Mesothelial cell of epicardium (in vitro differentiated cells): ENCODE measurements at places on chromosomes 4 and X. TPM values are rescaled to one million over a fixed set of nuclear protein-coding genes. Genes with fewer than 3 reads are reported as not detected.
A peak's percentile ranks its signal among the peaks of the same experiment; 100 is the strongest.

DNA sequence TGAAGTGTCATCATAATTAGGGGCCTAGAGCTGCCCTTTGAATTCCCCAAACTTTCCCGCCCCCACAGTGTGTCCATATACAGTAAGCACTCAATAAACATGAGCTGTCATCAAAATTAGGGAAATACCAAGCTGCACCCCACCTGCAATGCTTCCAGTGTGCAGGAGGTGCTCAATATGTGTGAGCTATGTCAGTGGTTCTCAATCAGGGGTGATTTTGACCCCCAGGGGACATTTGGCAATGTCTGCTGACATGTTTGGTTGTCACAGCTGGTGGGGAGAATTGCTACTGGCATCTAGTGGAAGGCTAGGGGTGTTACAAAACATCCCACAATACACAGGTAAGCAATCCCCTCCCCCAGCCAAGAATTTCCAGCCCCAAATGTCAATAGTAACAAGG is 748 bp downstream of the CFP start:
- H3K4me1 ChIP-seq, result no peaks in the 10 kb centered on the region
- H3K27me3 ChIP-seq, result peaks cover 6% of the 10 kb centered on the region
- no peak for DNase-seq
- no peaks in the 10 kb centered on the region for H3K36me3 ChIP-seq

- H3K4me1 ChIP-seq, result no peaks in the 10 kb centered on the region
- no peak overlapping the region for H3K27ac ChIP-seq
- no peak overlapping the region for H3K4me3 ChIP-seq
- H3K27me3 ChIP-seq, result peaks cover 43% of the 10 kb centered on the region
- DNase-seq, result no peak
- H3K36me3 ChIP-seq, result no peaks in the 10 kb centered on the region
Measured at GRCh38 chr4:15784959-15785634, 7.0 kb downstream of the CD38 start.

DNA sequence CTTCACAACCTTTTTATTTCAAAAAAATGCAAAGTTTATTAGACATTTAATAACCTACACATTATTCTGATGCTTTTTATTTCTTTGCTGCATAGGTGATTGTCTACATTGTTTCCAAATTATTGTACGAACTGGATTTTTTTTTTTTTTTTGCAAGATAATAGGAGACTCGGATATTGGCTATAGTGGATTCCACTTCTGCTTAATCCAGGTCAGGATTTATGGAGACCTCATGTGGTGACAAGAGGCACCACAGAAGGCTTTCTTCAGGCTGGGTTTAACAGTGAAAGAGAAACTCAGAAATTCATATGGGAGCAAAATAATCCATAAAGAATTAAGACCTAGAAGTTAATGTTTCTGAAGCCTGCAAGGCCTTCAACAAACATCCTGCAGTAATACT is 2.4 kb upstream of the SLIT2 start:
- H3K4me1 ChIP-seq, result peaks cover 37% of the 10 kb centered on the region
- no peaks in the 10 kb centered on the region for H3K36me3 ChIP-seq
- H3K27me3 ChIP-seq, result peaks cover 14% of the 10 kb centered on the region
- no peak overlapping the region for H3K4me3 ChIP-seq
- no peak for DNase-seq
- no peak overlapping the region for H3K27ac ChIP-seq

DNA sequence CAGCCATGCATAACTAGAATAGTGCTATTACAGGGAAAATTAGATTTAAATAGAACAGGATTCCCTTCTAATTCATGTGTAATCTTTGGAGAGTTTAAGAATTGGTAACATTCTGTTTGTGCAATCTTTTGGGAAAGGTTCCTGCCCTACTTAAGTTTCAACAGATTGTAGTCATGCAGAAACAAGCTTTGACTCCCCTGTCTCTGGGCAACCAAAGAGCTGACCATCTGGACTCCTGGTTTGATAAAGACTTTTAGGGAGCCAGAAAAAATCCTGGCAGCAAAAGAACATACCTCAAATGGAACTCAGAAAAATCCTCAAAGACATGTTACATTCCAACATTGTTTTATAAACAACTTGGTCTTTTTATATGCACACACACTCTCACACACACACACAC is 191.1 kb upstream of the NEIL3 start:
- H3K4me3 ChIP-seq, result no peak overlapping the region
- no peak overlapping the region for H3K27ac ChIP-seq
- no peak for DNase-seq
- peaks cover 2% of the 10 kb centered on the region for H3K36me3 ChIP-seq
- H3K4me1 ChIP-seq, result peaks cover 5% of the 10 kb centered on the region
- H3K27me3 ChIP-seq, result no peaks in the 10 kb centered on the region

DNA sequence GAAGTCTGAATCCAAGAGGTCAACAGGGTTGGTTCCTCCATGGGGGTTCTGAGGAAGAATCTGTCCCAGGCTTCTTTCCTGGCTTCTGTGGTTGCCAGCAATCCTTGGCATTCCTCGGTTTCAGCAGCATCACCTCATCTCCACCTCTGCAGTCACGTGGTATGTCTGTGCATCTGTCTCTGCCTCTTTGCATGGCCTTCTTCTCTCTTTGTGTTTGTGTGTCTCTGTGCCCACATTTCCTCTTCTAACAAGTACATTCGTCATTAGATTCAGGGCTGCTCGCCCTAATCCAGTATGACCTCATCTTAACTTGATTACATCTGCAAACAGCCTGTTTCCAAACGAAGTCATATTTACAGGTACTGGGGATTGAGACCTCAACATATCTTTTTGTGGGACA is 114.0 kb downstream of the BCOR start:
- H3K27ac ChIP-seq, result no peak overlapping the region
- no peak overlapping the region for H3K4me3 ChIP-seq
- no peak for DNase-seq
- peaks cover 9% of the 10 kb centered on the region for H3K4me1 ChIP-seq
- H3K36me3 ChIP-seq, result no peaks in the 10 kb centered on the region

DNA sequence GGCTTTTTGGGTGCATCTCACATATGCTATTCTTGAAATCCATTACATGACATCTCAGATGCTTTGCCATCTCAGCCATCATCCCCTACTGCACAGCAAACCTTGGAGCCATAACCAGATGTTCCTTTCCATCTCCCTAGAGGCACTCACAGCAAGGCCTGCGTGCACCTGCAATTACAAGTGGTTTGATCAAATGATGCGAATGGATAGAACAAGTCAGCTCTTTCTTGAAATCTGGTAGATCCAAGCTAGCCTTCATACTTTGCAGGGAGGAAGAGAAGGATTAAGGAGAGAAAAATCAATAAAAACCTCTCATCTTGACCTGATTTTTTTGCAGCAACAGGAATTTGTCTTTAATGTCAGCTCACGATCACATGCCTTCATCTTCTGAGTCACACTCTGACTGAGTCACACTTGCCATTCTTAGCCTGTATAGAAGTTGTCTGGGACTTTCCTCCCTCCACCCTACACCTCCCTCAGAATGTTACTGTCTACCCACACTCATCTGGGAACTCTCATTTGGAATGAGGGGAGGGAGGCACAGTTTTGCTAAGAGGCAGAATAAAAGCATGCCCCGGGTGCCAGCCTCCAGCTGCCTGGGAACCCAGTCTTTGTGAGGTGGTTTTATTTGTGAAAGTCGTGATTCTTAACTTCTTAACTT is 11.9 kb upstream of the TRIML1 start:
- H3K27ac ChIP-seq, result no peak overlapping the region
- no peak overlapping the region for H3K4me3 ChIP-seq
- DNase-seq, result no peak
- no peaks in the 10 kb centered on the region for H3K4me1 ChIP-seq
- H3K36me3 ChIP-seq, result no peaks in the 10 kb centered on the region

GRCh38 chr4:143618811-143619210 is 81.7 kb downstream of the FREM3 start:
- H3K36me3 ChIP-seq, result no peaks in the 10 kb centered on the region
- H3K27me3 ChIP-seq, result peaks cover 15% of the 10 kb centered on the region
- H3K4me1 ChIP-seq, result no peaks in the 10 kb centered on the region
- no peak overlapping the region for H3K27ac ChIP-seq
- DNase-seq, result no peak

- no peak overlapping the region for H3K27ac ChIP-seq
- no peaks in the 10 kb centered on the region for H3K27me3 ChIP-seq
- DNase-seq, result no peak
- peaks cover 8% of the 10 kb centered on the region for H3K4me1 ChIP-seq
Measured at GRCh38 chrX:12967711-12968465, 7.0 kb upstream of the TMSB4X start.

DNA sequence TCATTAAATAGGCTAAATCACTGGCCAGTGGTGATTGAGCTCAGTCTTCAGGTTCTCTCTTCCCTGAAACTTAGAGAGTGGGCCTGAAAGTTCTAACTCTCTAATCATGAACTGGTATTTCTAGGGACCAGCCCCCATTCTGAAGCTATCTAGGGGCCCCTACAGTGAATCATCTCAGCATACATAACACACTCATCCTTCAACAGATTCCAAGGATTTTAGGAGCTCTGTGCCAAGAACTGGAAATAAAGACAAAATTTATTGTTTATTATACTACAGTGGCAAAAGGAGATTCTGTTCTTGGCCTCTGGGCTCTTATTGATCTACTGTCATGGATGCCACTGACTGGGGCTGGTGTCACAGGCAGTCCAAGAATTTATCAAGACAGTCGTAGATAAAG is 263.8 kb upstream of the IGFBP7 start:
- no peaks in the 10 kb centered on the region for H3K27me3 ChIP-seq
- no peaks in the 10 kb centered on the region for H3K36me3 ChIP-seq
- no peak overlapping the region for H3K4me3 ChIP-seq
- DNase-seq, result no peak

DNA sequence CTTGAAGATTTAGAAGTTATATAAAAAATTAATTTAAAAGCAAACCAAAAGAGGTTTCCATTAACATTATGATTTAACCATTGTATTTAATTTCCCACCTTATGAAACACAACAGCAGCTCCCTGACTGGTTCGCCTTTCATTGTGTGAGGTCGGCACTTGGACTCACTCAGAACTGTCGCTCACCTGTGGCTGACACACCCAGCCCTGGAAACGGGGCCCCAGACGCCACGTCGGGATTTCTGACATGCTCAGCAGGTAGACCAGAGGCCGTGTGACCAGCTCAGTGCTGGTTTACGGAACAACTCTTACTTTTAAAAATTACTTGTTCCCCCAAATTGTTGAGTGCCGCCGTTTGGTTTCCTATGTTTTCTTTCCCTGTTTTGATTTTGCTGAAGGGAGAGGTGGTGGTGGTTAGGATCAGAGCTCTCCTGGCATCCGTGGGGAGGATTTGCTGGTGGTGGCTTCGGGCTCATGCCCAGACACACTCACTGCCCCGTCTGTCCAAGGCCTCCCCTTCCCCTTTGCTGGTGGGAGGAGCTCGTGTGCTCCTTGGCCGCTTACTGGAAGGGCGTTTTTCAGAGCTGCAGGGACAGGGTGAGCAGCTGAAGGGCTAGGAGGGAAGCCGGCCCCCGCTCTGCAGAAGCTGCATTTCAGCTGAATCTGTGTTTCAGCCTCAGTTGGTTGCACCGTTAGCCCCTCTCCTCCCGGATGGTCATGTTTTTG is 59.2 kb downstream of the CPLX1 start:
- no peak overlapping the region for H3K4me3 ChIP-seq
- no peak for DNase-seq
- peak overlapping the region; percentile 55 for H3K27ac ChIP-seq
- H3K4me1 ChIP-seq, result no peaks in the 10 kb centered on the region
- peaks cover 52% of the 10 kb centered on the region for H3K36me3 ChIP-seq

Gene PRKX
- 57.3 to 59.3 TPM (median 58.8 TPM) in 3 replicates for total RNA-seq

DNA sequence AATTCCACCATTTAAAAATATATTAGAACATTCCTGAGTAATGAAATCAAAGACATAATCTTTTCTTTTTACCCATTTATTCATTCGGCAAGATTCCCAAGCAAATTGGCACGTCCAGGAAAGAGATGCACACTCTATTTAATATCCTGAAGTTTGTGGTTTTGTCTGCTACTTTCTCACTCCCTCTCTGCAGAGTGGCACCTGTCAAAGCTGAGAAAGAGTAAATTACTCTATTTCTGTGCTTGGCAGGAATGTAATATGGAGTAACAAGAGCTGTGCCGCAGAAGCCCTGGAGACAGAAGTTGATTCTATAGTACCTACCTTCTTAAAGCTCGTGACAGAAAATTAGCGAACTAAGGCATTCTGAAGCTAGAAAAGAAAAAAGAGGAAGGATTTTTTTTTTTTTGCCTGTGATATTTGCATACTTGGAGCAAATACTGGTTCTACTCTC is 5.5 kb downstream of the GSTCD start:
- H3K4me3 ChIP-seq, result no peak overlapping the region
- DNase-seq, result no peak

DNA sequence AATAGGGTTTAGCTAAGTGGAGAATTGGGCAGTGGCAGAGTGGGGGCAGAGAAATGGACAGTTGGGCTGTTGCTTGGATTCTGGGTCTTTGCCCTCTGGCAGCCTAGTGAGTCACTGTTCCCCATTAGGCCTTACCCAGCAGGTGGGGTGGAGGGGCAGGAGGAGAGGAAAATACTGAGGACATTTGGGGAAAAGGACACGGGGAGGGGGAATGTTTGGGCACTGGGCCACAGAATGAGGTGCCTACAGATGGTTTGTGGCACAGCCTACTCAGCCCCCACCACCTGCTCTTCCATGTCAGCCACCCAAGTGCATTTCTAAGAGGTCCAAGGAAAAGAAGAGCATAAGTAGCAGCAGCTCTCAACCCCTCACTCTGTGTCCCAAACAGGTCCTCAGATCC is 13.0 kb downstream of the SLC16A2 start:
- H3K27me3 ChIP-seq, result no peaks in the 10 kb centered on the region
- H3K4me1 ChIP-seq, result peaks cover 4% of the 10 kb centered on the region
- H3K36me3 ChIP-seq, result no peaks in the 10 kb centered on the region
- H3K4me3 ChIP-seq, result no peak overlapping the region
- DNase-seq, result no peak

- H3K27me3 ChIP-seq, result no peaks in the 10 kb centered on the region
- DNase-seq, result no peak
- peaks cover 18% of the 10 kb centered on the region for H3K4me1 ChIP-seq
- H3K4me3 ChIP-seq, result no peak overlapping the region
- H3K36me3 ChIP-seq, result peaks cover 16% of the 10 kb centered on the region
Measured at GRCh38 chr4:150974252-150974640, 40.8 kb downstream of the LRBA start.

GRCh38 chr4:139184129-139184528 is 7.1 kb upstream of the ELF2 start:
- H3K27me3 ChIP-seq, result no peaks in the 10 kb centered on the region
- H3K27ac ChIP-seq, result no peak overlapping the region
- H3K4me1 ChIP-seq, result no peaks in the 10 kb centered on the region
- no peaks in the 10 kb centered on the region for H3K36me3 ChIP-seq
- no peak for DNase-seq
- H3K4me3 ChIP-seq, result no peak overlapping the region

- H3K4me3 ChIP-seq, result no peak overlapping the region
- peaks cover 37% of the 10 kb centered on the region for H3K4me1 ChIP-seq
- H3K36me3 ChIP-seq, result no peaks in the 10 kb centered on the region
- DNase-seq, result no peak
- H3K27ac ChIP-seq, result peak overlapping the region; percentile 69
Measured at GRCh38 chr4:55184600-55185523, 59.5 kb upstream of the KDR start.

Gene PFKFB1
- 0.83 to 1.1 TPM (median 1.1 TPM) in 3 replicates for total RNA-seq

GRCh38 chr4:780716-781492 is 45.0 kb downstream of the CPLX1 start:
- H3K27me3 ChIP-seq, result peaks cover 17% of the 10 kb centered on the region
- H3K4me3 ChIP-seq, result peak overlapping the region; percentile 83
- DNase-seq, result no peak
- H3K27ac ChIP-seq, result peak overlapping the region; percentile 95
- peaks cover 38% of the 10 kb centered on the region for H3K4me1 ChIP-seq

Gene ODAM
- total RNA-seq, result 2.8 to 3.2 TPM (median 3.1 TPM) in 3 replicates
